ENCODE measurements at places on chromosomes 3 and 15.

DNA sequence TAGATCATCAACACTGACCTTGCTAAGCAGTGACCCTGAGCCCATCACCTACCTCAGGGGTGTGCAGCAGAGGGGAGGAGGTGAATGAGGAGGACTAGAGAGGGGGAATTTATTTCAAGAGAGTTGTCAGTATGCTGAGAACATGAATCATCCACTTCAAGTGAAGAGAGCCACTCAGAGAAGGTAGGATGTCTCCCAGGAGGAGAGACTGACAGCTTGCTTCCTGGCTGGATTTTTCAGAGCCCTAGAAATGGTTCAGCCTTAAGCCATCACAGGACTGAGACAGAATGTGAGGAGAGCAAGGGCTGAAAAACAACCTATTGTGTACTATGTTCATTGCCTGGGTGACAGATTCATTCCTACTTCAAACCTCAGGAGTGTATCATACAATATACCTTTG lies 34.8 kb downstream of the CCNL1 start:
- DNase-seq: no peak

GRCh38 chr3:64063207-64063982 lies 40.1 kb upstream of the PSMD6 start:
- DNase-seq: no peak

- DNase-seq: no peak
Observed at GRCh38 chr3:157958457-157958856, 147.8 kb downstream of the SHOX2 start.

GRCh38 chr3:32440611-32441350 lies 49.1 kb downstream of the CMTM7 start:
- no peak for DNase-seq

- DNase-seq: no peak
Observed at GRCh38 chr3:71401695-71402231, 181.8 kb downstream of the FOXP1 start.

DNA sequence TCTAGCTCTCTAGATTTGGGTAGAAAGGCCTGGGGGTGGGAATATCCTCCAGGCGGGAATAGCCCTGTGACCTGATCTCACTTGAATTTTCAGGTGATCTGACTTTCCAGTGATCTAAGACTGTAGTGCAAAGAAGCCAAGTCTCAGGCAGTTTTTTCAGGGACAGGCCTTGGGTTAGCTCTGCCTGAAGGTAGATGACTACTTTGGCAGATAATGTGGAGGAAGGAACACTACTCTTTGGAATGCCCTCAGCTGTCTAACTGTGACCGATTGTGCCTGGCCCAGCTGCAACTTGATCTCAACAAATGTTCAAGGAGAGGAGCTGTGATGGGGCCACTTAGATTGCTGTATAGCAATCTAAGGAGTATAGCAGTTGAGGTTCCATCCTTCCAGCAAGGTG lies 193.7 kb downstream of the TCF12 start:
- no peak for DNase-seq

- DNase-seq: no peak
Observed at GRCh38 chr3:124360563-124360962, 368.6 kb upstream of the ROPN1 start.

- no peak for DNase-seq
Observed at GRCh38 chr3:178669758-178670157, 133.5 kb downstream of the KCNMB2 start.

DNA sequence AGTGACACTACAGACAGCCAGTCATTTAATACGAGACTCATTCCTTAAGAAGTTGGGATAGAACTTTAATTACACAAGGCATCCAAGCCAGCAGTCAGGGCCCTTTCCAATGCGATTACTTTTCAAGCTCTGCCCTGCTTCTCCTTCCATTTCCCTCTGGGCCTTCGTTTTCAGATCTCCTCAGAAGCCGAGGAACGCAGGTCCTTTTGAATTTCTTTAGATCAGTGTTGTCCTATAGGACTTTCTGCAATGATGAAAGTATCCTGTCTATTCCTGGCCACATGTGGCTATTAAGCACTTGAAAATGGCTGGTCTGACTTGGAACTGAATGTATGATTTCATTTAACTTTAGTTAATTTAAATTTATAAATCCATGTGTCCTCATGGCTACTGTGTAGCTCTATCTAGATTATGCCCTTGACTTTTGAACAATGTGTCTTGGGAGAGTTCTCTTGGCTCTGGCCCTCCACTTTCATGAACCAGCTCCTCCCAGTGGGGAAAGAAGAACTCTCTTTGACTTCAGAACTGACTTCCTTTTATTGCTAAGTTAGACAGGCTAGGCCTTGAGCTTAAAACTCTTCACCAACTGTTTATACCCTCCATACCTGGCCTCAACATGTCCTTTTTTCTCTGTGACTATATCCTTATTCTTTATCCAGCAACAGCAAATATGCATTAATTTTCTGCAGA lies 22.6 kb downstream of the TGFBR2 start:
- no peak for DNase-seq

DNA sequence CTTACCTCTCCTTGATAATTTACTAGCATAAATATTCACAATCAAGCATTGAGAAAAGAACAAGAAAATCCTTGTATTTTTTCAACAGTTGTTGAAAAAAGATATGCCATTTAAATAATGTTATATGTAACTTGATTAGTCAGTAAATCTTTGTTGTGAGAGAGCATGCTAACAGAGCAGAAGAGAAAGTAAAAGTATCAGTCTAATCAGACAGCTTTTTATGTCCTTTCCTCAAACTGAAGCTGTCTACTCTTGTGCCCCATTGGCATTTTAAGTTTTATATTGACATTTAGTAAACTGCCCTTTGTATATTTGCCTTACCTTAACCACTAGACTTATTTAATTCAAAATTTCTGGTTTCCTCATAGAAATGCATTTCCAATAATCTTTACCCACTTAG lies 668.7 kb downstream of the OTOL1 start:
- no peak for DNase-seq

DNA sequence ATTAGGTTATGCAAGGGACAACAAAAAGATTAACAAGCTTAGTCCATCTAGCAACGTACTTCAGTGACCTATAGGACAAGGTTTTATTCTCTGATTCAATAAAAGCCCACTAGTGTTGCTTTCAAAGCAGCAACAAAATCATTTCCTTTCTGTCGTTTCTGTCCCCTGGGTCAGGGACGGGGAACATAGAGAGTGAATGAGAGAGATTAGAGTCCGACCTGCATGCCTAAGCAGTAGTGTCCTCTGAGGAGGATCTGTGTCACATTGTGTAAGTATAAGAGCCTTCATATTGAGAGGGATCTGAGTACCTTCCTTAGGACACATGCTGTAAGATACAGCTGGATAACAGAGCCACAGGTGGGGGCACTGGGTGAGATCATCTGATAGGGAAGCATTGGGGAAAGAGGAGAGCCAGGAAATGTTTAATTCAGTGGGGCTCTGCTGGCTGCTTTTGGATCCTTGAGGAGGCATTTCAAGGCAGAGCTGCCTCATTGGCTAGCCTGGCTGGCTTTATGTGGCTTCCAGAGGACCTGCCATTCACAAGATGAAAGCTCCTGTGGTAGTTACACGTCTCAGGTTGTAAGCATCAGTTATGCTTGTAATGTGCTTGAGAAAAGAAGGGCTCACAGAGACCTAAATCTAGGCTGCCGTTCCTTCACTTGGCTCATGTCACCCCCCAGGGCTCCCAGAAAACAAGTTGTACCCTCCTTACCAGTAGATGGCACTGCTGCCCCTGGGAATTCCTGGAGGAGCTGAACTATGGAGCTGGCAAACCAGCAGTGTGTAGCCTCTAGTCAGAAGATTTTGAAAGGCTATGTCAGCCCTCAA lies 2.7 kb downstream of the TMEM108 start:
- DNase-seq: peak; percentile 69

GRCh38 chr15:51936105-51936478 lies 35.5 kb downstream of the LEO1 start:
- DNase-seq: no peak
